Stimulated activated CD4-positive, alpha-beta T cell treated with anti-CD3 and anti-CD28 coated beads, TNF-alpha, amount 100 ng/mL, for 24 hours (primary cell): ENCODE measurements at places on chromosomes 5 and 9.

- no peak for DNase-seq
Observed at GRCh38 chr9:89498852-89499480, 1.1 kb upstream of the SEMA4D start.

- no peak for DNase-seq
Observed at GRCh38 chr5:129653442-129653841, 94.5 kb upstream of the MINAR2 start.

DNA sequence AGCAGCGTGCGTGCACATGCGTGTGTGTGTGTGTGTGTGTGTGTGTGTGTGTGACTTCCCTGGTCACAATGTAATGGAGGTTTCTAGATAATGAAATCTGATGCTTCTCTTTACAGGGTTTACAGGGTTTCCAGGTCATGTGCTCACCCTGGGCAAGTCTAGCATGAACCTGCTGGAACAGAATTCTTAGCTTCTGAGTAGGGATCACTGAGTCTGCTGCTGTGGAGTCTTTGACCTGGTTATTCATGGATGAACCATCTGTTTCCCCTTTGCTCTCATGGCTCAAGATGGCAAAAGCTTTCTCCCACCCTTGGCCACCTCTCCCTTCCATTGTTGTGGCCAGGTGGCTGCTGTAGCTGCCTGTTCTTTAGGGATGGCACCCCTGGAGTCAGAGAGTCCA lies 111.6 kb upstream of the SHB start:
- DNase-seq: no peak

DNA sequence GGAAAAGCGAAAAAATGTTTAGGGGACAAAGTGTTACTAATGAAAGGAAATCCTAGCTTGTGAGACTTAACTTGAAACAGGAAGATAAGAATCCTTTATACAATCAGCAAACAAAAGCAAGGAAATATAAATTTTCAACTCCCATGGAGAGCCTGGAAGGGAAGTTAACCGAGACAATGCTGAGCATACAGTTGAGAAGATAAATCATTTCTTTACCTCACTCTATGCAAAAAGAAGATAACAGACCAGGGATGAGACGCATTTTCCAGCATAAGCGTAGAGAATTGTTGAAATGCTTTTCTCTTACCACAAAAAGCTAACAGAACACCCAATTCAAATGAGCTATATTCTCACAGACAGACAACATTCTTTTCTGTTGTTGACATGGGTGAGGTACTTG lies 309.6 kb downstream of the CWC27 start:
- DNase-seq: no peak

- no peak for DNase-seq
Observed at GRCh38 chr5:10578869-10579268, 15.0 kb downstream of the ANKRD33B start.

GRCh38 chr5:149322518-149322917 lies 22.8 kb upstream of the GRPEL2 start:
- DNase-seq: no peak
